Skeletal muscle cell (primary cell): ENCODE measurements at places on chromosomes 13 and 19.

- no peak for DNase-seq
Measured at GRCh38 chr13:50389726-50390125, 374.5 kb downstream of the KCNRG start.

GRCh38 chr13:28455580-28456194 lies 39.2 kb downstream of the FLT1 start:
- DNase-seq: no peak

DNA sequence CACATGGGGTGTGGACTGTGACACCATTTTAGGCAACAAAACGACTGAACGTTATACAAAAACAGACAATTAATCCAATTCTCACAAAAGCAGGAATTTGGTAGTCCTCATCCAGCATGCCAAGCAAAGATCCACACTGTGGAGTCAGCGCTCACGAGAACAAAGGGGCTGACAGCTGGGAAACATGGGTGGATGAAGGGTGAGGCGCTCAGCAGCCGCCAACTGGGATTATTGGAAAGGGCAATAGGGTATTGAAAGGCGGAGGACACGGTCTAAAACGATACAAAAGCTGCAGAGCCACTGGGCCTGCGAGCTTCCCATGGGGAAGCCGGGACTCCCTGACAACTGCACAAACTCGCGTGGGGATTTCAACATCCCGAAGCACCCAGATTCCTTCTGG lies 4.7 kb upstream of the ZNF813 start:
- DNase-seq: no peak

GRCh38 chr19:5524081-5524480 lies 43.7 kb downstream of the TINCR start:
- DNase-seq: no peak

DNA sequence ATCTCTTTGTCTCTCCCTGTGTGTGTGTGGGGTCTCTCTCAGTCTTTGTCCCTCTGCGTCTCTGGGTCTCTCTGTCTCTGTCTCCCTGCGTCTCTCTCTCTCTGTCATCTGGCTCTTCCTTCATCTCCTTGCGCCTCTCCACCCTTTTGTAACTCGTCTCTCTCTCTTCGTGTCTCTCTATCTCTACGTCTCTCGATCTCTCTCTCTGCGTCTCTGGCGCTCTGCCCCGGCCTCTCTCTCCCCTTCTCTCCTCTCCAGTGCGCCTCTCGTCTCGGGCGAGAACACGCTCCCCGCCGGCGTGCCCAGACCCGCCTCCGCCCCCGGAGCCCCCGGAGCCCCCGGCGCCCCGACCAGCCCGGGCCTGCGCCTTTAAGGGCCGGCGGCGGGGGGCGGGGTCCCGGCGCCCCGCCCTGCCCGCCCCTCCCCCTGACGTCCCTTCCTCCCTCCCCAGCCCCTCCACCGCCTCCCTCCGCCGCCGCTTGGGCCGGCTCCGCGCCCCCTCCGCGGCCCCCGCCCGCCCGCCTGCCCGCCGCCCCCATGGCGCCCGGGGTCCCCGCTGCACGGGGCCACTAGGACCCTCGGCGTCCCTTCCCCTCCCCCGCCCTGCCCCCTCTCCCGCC lies at the start of gene MARK4:
TSS of gene MARK4 (plus strand) at position 440 of the 620 bp plus-strand sequence. CDS start 318 bp downstream, outside the sequence.
- DNase-seq: no peak

DNA sequence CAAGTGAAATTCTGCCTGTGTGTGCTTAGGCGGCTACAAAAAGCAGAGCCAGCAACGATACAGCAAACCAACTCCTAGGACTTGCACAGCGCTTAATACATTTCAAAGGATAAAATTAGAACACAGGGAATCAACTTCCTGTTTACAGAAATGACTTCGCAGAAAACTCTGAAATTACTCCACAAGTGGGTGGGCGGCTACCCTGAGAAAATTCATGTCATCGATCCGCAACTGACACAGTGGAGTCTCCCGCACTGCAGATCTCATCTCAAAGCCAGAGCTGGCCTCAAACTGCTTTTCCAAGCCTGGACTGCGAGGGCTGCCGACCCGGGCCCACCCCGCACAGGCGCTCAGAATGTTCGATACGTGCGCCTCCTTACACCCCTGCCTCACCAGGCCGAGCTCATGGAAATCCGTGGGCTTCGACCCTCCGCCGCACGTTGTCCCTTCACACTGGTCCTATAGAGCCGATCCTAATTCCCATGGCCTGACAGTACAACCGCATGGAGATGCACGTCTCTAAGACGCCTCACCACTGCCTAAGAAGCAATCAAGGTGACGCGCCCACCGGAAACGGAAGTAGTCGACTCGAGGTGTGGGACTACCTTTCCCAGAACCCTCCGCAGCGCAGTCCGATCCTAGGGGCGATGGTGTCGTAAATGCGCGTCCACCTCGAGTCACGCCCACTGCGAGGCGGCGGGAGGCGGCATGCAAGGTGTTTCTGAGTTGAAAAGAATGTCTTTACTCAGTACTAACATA lies at the start of gene ZNF229:
TSS of gene ZNF229 (minus strand) at position 557 of the 759 bp plus-strand sequence. CDS start 5,625 bp downstream, outside the sequence.
- DNase-seq: peak; percentile 83

GRCh38 chr13:111616203-111616602 lies 295.8 kb downstream of the TEX29 start:
- no peak for DNase-seq

- no peak for DNase-seq
Measured at GRCh38 chr19:39814595-39814994, 19.4 kb downstream of the DYRK1B start.

DNA sequence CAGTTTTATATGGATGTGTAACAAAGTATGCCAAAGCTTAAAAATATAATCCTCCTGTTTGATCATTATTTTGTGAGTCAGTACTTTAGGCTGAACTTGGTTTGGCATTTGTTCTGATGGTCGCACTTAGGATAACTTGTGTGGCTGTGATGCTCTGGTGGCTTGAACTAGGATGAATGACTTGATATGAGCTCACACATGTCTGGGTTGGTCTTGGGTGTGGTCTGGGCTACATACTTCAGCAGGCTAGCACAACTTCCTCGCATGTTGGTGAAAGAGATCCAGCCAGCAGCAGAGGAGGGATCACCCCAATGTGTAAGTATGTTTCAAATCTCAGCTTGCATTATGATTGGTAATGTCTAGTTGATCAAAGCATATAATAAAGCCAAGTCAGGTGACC lies 969.1 kb upstream of the PCDH9 start:
- no peak for DNase-seq

DNA sequence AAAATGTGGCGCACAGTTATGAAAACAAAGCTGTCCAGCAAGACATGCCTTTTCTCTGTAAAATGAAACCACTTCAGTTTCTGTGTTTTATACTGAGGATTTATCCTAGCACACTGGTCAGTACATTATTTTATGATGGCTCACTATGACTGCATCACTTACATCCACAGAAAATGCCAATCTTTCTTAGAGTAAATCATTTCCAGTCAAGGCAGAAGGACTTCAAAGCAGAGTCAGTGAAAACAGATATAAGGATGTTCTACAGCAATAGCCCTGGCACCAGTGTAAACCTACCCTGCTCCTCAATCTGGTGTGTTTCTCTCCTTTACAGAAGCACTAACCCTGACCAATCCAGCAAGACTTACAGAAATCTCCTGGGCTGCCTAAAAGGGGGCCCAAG lies 473.5 kb downstream of the GPC6 start:
- no peak for DNase-seq

DNA sequence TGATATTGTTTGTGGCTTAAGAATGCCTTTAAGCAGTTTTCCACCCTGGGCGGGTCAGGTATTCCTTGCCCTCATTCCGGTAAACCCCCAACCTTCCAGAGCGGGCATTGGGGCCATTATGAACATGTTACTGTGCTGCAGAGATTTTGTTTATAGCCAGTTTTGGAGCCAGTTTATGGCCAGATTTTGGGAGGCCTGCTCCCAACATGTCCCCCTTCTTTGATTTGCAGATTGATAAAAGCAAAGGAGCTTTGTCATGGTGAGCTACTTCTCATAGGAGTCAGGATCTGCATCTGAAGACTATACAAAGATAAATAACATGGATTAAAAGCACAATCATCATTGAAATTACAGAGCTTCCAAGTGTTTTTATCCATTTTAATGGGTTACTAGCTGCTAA lies 36.9 kb upstream of the ZNF562 start:
- no peak for DNase-seq

DNA sequence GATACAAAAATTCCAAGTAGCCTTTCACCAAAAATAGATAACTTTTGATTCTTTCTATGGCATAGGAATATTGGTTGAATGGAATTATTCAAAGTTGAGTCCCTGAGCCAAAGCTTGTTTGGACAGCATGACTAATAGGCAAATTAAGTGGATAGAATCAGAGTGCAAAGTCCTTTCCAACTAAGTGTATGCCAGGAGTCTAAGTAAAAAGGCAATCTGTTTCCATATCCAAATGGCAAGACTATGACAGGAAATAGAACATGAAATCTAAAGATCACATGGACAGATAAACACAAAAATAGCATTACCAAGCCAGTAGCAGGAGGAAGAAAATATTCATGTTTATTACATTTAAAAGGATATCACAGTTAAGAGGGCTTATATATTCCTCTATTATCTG lies 804.6 kb downstream of the SLITRK6 start:
- no peak for DNase-seq

DNA sequence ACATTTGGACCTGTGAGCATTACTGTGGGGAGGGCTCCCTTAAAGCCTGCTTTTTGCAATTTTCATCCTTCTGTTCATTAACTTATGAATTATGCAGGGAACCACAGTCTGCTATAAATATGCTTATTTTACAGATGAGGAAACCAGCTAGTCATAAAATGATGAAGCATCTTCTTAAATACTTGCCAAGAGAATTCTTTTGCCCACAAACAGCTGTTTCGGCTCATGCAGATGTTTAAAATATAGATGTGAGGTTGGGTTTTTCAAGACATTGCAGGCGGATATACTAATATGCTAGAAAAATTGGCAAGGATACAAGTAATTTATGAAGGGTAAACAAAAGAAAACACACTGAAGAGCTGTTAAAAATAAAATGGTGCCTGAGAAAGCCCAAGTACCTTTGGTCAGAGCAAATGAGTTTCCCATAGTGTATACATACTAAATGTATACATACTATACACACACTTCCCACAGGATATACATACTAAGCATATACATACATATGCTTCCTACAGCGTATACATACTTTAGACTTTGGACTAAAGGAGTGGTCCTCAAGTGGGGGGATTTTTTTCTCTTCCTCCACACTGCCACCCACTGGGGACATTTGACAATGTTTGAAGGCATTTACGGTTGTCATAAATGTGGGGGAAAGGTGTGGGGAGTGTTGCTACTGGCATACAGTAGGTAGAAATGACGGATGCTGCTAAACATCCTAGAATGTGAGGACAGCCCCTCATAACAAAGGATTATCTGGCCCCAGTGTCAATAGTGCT lies 164.9 kb upstream of the CSNK1A1L start:
- no peak for DNase-seq

GRCh38 chr19:49878744-49879070 lies 1.2 kb downstream of the TBC1D17 start:
- no peak for DNase-seq

GRCh38 chr13:99062593-99062992 lies 84.7 kb upstream of the DOCK9 start:
- DNase-seq: peak; percentile 21

GRCh38 chr19:13228561-13228960 lies 78.3 kb downstream of the IER2 start:
- no peak for DNase-seq

DNA sequence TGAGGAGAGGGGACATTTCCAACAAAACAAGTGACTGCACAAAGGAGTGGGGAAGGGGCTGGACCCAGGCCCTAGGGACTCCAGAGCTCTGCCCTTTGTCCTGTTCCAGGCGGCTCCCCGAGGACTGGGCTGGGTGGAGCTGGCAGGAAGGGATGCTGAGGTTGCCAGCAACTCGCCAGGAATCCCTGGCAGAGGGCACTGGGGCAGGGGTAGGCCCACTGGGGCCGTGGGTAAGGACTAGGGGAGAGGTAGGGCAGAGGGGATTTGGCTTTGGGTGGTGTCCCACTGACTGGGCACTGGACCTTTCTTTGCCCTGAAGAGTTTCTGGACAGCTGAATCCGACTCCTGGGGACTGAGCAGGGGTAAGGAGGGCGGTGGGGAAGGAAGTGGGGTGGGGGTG lies 7.9 kb downstream of the LIPE start:
- DNase-seq: no peak

GRCh38 chr13:33362986-33363727 lies 77.6 kb upstream of the STARD13 start:
- DNase-seq: no peak

GRCh38 chr19:57558525-57558924 lies 1.1 kb downstream of the ZNF550 start:
- DNase-seq: no peak

- no peak for DNase-seq
Measured at GRCh38 chr19:55581145-55581822, 636 bp upstream of the ZNF579 start.

DNA sequence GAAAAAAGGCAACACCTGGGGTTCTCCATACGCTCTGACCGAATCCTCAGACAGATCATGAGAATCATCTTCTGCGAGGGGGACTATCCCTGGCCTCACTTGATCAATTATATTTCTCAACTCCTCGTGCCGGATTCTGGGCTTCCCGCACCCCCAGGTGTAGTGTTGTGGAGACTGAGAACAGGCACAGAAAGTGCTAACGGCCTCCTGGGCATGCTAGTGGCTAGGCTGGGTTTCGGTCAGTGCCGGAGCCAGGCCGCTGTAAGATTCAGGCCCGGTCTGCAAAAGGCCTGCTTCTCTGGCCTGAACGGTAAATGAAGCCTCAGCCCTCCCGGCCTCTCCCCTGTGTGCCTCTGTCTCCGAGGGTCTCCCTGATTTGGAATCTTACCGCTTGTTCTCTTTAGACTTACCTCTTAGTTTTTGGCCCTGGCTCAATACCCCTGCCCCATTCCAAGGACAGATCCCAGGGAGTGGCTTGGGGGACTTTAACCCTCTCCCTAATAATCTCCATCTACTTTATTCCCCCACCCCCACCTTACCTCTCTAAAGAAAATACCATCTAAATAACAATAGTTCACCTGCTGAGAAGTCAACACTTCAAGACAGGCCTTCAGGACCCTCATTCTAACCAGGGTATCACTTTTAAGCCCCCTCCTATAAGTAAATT lies 79.0 kb upstream of the MEDAG start:
- no peak for DNase-seq

GRCh38 chr13:48443442-48444208 lies 30.7 kb upstream of the LPAR6 start:
- DNase-seq: no peak
